HTR-8/SVneo (cell line): ENCODE measurements at places on chromosomes 6 and 20.

- no peak for DNase-seq
Measured at GRCh38 chr6:704046-704445, 11.1 kb upstream of the EXOC2 start.

DNA sequence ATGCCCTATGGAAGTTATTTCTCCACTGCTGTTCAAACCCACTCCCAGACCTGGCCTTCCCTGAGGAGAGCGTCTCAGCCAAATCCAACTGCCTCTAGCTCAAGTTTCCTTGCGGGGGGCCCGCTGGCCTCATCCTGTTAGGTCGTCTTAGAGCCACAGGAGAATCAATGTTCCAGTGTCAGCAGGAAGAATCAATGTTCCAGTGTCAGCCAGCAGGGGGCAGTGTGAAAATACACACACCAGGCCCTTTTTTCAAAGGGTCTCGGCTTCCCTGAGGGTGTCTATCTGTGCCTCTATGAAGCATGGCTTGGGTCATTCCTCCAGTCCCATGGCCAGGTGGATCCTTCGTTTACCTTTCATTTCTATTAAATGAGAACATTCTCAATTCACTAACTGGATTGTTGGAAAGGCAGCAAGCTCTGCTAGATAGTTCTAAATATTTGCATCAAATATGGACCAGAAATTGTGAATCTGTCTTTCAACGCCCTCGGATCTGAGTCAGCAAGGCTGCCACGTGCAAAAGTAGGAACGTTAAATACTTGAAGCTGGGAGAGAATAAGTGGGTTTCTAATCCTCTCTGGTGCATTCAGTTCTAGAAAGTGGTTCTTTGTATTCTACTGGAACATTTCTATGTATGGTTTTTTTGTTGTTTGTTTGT is 19.2 kb downstream of the PRND start:
- peak; percentile 44 for DNase-seq

DNA sequence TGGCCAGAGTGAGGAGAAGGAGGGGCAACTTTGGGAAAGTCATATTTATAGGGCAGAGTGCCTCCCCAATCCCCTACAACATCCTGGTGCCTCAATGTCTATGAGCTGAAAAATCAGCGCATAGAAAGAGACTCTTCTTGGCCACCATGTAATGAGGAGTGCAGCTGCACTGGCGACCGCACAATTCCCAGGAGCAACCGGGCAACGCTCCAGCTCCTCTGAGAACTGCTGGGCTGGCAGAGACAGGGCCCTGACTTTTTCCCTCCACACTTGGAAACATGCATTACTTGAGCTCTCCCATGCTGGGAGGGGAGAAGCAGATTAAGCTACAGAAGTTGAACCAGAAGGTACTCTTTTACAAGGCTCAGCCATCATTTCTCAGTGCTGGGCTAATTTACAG is 31.4 kb upstream of the MARCKS start:
- DNase-seq, result no peak

DNA sequence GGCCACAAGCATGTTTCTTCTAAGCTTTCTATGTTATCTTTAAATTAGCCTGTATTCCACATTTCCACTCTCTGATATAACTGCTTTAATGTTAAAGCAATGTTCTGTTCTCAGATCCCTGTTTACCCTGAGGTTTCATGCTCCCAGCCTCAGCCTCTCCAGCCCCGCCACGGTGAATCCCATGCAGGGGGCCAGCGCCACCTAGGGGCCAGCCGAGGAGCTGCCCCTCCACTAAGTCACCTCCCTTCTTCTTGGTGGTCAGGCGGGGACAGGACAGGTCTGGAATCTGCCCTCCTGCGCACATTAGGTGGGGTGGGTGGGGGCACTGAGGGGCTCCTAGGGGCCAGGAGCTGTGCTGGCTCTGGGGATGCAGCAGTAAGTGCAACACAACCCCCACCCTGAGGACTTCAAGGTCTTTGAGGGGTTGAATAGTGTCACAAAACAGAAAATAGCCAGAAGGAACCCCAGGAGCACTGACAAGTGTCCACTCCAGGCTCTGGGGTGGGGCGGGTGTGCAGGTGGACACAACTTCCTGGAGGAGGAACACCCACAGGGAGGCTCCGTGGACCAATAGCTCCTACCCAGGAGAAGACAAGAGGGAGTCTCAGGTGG is 61.6 kb downstream of the RAB44 start:
- peak; percentile 93 for DNase-seq

DNA sequence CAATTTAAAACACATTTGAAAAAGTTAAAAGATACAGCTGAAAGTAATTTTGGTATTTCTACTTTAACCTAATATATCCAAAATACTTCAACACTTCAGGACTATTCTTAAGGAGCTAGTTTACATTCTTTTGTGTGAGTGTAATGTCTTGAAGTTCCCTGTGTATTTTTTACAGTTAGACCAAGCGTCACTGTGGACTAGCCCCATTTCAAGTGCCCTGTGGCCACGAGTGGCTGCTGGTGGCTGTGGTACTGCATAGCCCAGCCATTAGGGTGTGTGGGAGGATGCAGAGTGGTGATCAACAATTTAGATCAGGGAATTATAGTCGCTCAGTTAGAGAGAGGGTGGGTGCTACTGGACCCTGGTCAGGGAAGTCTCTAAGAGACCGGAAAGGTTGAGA is 869 bp upstream of the CST5 start:
- no peak for DNase-seq

- DNase-seq, result no peak
Measured at GRCh38 chr6:24699521-24700359, 19.2 kb downstream of the C6orf62 start.

- no peak for DNase-seq
Measured at GRCh38 chr6:84749181-84749580, 15.2 kb downstream of the TBX18 start.

DNA sequence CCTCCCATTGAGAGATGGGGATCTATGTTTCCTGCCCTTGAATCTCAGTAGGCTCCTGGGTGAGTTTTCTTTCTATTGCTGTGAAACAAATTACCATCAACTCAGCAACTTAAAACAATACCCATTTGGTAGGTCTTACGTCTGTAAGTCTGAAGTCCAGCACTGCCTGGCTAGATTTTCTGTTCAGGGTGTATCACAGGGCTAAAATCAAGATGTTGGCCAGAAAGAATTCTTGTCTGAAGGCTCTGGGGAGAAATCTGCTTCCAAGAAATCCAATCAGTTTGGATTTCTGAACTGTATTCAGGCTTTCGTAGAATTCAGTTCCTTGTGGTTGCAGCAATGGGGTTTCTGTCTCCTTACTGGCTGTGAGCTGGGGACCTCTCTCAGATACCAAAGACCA is 99.6 kb upstream of the SLC24A3 start:
- no peak for DNase-seq
